Activated B cell treated with CpG ODN at 0.5 μM for 24 hours (primary cell): ENCODE measurements at places on chromosomes 1 and 21.

DNA sequence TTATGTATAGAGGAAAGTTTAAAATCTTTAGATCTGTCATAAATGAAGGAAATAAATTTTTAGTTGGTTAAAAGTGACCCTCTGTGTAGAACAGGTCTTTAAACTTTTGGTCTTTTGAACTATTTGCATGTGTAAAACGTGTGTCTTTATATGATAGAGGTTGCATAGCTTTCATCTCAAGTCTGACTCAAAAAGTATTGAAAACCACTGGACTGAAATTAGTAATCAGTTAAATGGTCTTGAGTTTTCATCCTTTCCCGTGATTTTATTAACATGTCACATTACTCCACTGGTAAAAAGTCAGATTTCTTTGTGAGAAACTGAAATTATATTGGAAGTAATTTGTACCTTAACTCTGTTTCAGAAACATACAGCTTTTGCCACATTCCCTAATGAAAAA, 1.8 kb downstream of the RNPC3 start:
- no peak for DNase-seq

DNA sequence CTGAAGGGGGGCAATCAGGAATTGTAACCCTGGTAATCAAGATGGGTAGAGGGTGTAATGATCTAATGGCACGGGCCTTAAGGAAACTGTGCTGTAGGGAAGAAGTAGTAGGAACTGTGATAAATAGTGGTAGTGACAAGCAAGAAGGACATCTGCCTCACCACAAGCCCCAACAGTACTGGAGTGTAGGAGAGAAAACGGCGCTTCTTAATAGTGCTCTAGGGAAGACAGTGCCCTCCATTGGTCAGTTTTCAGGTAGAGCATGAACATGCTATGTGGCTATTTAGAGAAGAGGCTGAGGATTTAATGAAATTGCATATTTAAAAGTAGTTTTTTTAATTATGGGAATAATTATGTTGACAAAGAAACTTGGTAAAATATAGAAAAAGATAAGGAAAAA, 32.2 kb downstream of the SLC30A7 start:
- no peak for DNase-seq

GRCh38 chr1:58282623-58283387, 263.7 kb downstream of the OMA1 start:
- no peak for DNase-seq

GRCh38 chr1:112093372-112093694, 103.9 kb upstream of the KCND3 start:
- no peak for DNase-seq

DNA sequence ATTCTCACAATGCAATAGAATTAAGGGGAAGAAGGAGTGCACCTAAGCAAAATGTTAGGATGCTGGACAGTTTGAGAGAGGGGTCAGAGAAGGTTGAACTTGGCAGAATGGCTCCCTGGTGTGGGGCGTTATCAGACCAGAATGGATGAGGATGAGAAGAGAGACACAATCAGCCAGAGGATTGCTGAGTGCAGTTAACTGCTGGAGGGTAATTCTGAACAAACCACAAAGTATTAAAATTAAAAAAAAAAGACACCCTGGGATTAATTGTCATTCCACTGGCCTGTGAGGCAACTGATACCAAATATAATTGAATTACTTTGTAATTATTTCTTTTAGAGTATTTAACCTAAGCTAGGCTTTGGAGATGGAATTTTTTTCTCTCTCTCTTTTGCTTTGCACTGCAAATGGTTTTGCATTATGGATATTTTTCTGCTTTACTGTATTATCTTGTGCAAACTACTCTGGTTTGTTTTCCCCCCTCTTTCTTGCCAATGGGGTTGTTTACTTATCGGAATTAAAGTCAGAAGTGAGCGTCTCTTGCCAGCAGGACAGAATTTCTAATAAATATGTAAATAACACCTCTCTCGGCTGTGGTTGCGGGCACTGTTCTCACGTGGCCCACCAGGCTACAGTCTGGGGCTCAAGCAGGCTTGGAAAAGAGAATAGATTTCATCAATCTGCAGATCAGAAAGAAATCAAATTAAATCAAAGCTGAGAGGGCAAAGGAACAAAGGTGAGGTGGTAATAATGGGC, 572.9 kb upstream of the CAMK1G start:
- DNase-seq = no peak

- no peak for DNase-seq
Observed at GRCh38 chr1:12469493-12469892, 148.5 kb downstream of the DHRS3 start.
